Islet precursor cell (in vitro differentiated cells): ENCODE measurements at places on chromosomes 2 and 18.

GRCh38 chr2:218043701-218044109, 25.3 kb upstream of the RUFY4 start:
- no peak for DNase-seq

DNA sequence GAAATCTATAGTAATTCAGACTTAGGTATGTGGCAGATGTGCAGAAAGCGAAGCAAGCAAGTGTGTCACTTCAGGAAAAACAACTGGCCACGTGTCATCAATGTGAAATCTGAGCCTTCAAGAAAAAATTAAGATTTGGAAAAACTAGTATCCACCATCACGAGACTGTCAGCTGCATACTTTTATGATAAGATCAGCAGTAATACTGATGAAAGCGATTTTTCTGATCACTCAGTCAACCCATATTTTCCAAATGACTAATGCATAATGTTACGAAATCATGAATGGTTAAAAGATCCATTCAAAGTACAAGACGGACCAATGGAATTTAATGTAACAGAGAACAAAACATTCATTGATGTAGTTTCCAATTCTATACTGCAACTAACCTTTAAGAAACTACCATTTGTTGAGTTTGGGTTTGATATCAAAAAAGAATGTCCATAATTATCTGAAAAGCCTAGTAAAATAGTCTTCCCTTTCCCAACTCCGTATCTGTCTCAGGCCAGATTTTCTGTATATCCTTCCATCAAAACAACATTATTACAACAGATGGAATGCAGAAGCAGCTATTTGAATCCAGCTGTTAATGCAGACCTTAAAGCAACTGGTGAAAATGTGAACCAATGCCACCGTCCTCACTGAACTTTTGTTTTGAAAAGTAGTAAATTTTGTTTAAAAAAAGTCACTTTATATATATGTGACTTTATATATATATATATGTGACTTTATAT, 17.0 kb upstream of the BCL2 start:
- DNase-seq = no peak

GRCh38 chr2:241702155-241703031, 554 bp downstream of the ING5 start:
- DNase-seq = peak; percentile 96

GRCh38 chr2:208415255-208415654, 8.7 kb downstream of the PTH2R start:
- DNase-seq = no peak
